ENCODE measurements at places on chromosomes 3 and 15.

DNA sequence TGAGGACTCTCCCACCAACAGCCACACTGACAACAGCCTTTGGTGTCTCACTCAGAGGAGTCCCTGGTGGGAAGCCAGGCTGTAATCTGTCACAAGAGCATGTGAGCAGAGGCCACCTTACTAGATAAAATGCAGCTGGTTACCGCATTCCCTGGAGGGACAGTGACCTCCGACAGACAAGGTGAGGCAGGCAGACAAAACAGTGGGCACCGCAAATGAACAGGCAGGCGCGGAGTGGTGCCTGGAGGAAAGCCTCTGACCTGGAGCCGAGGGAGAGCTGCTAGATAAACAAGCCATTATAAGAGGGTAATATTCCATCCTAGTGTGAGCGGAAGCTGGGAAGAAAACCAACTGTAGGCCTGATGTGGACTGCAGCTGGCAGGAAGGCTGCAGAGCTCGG is 736.4 kb downstream of the FHIT start:
- DNase-seq, result no peak

- DNase-seq, result no peak
Measured at GRCh38 chr3:56379723-56380287, 88.5 kb downstream of the ERC2 start.

GRCh38 chr15:26790118-26790517 is 17.3 kb upstream of the GABRB3 start:
- DNase-seq, result no peak

DNA sequence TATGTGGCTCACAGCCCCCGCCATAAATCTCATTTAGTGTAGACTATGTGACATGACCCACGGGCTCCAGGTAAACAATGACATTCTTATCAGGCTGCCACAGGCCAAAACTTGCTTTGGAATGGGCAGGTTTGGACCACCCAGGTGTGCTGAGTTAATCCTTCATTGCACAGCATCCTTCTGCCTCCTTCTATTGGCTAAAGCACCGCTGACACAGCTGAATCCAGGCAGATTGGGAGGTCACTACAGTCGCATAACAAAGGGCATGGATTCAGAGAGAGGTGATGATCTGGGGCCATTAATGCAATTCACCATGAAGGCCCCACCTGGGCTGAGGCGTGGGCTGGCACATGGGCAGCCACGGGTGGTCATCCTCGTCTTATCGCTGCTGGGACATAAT is 47.8 kb upstream of the GALNT15 start:
- no peak for DNase-seq

- no peak for DNase-seq
Measured at GRCh38 chr3:129001806-129002572, 885 bp downstream of the EFCC1 start.

- DNase-seq, result no peak
Measured at GRCh38 chr3:32848215-32848614, 30.4 kb downstream of the TRIM71 start.

- DNase-seq, result peak; percentile 77
Measured at GRCh38 chr3:172626021-172626640, 84.7 kb downstream of the NCEH1 start.

- DNase-seq, result no peak
Measured at GRCh38 chr3:97954228-97954827, 17.9 kb downstream of the RIOX2 start.
